Stimulated activated CD8-positive, alpha-beta memory T cell treated with anti-CD3 and anti-CD28 coated beads, Interleukin-15, amount 100 ng/mL, for 48 hours (primary cell): ENCODE measurements at places on chromosomes 2 and 18.

GRCh38 chr2:135059577-135059976 lies 7.5 kb downstream of the RAB3GAP1 start:
- no peak for DNase-seq

DNA sequence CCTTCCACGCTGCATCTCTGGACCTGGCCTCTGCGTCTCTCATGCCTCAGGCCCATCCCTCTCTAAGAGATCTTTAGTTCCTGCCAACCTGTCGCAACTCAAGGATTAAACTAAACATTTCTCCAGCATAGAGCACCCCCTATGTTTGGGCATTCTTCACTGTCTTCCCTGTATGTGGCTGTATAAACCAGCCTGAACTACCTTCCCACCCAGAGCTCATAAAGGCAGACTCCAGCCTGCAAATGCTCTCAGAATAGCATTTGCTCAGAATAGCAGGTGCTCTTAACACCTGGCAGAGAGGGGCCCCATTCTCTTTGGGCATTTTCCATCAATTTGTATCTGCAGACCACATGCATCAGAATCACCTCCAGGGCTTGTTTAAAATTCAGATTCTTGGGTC lies 83.4 kb downstream of the EHD3 start:
- DNase-seq = no peak

DNA sequence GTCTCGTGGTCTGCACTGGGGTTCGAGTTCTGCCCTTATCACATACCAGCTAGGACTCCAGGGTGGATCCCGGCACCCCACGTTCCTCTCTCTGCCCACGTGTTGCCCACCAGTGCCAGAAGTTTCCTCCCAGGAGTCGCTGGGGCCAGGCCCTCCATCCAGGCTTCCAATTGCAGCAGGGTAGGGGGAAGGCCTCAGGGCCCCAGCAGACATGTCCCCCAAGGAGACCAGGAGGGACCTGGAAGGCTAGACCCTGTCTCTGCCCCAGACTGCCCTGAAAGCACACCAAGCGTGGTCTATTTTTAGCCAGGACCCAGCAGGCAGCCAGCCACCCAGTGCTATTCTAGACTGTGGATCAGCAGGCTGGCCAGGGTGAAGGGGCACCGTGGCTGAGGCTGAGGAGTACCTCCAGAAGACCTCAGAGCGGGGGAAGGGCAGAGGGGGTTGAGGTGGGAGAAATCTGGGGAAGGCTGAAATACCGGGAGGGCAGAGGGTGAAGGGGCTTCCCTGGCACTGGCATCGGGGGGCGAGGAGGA lies 18.8 kb upstream of the TNS1 start:
- no peak for DNase-seq

GRCh38 chr2:3613524-3613905 lies 18.6 kb downstream of the COLEC11 start:
- DNase-seq = no peak

- no peak for DNase-seq
Measured at GRCh38 chr2:12587729-12588522, 128.8 kb upstream of the TRIB2 start.
